ENCODE measurements at places on chromosomes 2 and 18.

GRCh38 chr2:134245340-134245984 lies 8.4 kb upstream of the MGAT5 start:
- peak; percentile 78 for DNase-seq

GRCh38 chr2:73281244-73281643 lies 3.0 kb downstream of the FBXO41 start:
- no peak for DNase-seq

- no peak for DNase-seq
Measured at GRCh38 chr2:169757356-169757755, 23.7 kb downstream of the KLHL23 start.

DNA sequence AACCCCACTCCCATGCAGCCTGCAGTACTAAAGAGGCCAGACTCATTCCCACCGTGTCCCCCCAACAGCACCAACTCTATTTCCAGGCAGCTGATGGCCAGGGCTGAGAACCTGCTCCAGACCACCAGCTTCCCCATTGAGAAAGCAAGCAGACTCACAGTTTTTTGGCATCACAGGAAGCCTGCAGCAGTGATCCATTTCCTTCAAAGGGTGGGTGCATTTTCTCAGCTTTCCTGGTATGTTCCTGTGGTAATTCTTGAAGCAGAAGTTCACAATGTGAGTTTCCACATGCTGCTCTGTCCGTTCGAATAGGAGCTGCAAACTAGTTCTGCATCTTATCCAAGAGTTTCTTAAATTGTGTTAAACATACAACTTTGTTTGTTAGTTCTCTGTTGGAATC lies 1249.6 kb upstream of the FAM98A start:
- no peak for DNase-seq
